ENCODE measurements at places on chromosomes 12 and 14.

GRCh38 chr12:47079981-47080724 lies 394 bp upstream of the AMIGO2 start:
- DNase-seq = peak; percentile 78

DNA sequence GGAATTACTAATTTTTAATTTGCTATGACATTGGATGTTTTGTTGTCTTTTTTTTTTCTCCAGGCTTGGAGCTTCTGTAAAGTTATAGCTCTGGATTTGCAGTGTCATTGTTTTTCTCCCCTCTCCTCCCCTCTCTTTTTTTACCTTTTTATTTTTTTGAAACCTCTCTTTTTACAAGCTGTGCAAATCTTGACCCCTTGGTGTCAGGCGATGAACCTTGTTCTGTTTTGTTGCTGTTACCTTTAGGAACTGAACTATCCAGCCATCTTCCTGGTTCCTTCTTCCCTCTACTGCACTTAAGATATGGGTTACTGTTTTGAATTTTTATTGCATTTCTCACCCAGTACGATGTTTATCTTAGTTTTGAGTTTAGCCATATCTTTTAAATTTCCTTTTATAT lies 13.7 kb downstream of the KTN1 start:
- DNase-seq = peak; percentile 37

DNA sequence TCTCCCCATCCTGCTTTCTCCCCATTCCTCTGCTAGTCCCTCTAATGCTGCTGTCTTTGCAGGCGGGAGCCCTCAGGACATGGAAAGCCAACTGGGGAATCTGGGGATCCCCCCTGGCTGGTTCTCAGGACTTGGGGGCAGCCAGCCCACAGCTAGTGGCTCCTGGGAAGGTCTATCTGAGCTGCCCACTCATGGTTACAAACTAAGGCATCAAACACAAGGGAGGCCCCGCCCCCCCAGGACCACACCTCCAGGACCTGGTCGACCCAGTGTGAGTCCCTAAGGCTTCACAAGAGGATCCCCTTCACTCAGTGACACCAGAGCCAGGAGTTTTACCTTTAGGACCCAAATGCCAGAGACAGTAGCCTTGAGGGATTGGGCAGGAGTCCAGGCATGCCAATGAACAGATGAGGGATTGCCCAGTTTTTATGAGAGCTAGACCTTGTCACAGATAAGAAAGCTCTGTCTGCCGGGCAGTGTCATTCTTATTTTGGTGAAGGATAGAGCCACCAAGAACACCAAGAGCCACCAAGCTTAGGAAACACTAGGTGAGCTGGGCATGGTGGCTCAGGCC lies 8.0 kb upstream of the CPNE6 start:
- DNase-seq = no peak

GRCh38 chr14:99931308-99931707 lies 133.9 kb upstream of the EVL start:
- no peak for DNase-seq

GRCh38 chr14:75553157-75553556 lies 25.3 kb upstream of the FLVCR2 start:
- no peak for DNase-seq

DNA sequence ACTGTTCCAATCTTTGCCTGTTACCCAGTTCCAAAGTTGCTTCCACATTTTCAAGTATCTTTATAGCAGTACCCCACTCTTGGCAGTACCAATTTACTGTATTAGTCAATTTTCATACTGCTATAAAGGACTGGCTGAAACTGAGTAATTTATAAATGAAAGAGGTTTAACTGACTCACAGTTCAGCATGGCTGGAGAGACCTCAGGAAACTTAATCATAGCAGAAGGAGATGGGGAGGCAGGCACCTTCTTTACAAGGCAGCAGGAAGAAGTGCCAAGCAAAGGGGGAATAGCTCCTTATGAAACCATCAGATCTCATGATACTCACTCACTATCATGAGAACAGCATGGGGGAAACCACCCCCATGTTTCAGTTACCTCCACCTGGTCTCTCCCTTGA lies 215.0 kb downstream of the SNAPC1 start:
- no peak for DNase-seq

DNA sequence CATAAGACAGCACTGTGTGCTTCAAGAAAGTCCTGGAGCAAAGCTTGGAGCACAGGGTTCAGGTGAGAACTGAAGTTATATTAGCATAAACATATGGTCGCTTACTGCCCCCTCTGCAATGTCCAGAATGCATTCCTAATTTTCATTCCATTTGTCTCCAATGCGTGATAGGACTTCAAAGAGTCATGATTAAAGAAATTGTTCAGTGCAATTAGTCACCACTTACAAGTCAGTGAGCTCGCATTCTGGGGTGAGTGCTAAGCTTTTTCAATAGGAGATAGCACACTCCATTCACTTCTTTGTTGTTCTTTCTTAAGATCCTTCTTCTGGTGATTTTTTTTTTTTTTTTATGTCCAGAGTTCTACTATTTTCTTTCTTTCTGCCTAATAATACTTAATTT lies 398.4 kb downstream of the SYT1 start:
- no peak for DNase-seq

DNA sequence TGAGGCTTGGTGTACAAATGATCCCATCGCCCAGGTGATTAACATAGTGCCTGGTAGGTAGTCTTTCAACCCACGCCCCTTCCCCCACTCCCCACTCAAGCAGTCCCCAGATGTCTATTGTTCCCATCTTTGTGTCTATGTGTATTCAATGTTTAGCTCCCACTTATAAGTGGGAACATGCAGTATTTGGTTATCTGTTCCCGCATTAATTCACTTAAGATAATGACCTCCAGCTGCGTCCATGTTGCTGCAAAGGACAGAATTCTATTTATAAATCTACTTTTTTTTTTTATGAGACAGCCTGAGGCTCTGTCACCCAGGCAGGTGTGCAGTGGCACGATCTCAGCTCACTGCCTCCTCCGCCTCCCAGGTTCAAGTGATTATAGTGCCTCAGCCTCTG lies 15.7 kb downstream of the SPX start:
- no peak for DNase-seq

DNA sequence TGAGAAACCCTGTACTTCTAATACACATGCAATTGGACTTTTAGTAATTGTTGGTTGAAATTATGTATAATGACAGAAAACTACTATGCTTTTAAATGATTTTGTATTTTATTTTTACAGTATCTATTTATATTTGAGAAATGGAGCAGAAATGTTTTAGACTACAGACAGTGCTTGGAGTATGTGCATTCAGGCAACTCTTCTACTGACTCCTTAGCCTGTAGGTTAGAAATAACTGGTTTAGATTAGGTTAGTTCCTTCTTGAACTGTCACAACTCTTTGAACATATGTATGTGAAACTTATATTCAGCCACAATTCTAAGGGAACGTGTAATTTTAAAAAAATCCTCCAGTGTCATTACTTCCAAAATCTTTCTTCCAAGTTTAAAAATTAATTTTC lies 1.7 kb downstream of the FGFR1OP2 start:
- peak; percentile 75 for DNase-seq

DNA sequence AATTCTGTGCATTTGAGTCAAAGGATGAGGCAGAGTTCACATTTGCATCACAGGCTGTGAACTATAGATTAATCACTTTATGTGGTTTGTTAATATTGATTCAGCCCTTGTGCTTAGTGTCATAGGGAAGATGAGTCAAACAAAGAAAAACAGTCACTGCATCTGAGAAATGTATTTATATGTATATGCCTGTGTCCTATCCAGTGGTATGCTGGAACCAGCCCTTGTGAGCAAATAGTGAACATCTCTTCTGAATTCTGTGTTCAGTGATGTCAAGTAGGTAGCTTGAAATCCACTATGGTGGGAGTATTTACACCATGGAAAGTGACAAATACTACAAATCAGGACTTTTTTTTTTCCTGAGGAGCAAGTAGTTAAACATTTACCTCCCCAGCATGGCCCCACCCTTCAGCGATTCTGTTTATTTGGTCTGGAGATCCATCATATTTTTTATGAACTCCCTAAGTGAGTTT lies 128.5 kb downstream of the HMGA2 start:
- DNase-seq = no peak

DNA sequence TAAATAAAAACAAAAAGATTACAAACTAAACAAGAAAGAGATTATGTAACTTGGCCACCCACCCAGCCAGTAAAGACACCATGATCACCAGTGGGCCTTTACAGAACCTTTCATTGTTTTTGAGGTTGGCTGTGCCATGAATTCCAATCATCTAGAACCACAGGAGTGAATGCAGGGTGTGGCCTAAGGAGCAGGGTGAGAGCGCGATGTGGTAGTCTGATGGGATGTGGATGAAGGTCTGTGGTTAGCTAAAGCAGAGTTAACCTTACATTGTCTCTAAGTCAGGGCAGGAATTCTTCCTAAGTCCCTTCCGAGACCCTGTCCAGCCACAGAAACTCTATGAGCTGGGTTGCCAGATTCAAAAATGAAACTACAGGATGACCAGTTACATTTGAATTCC lies 54.0 kb upstream of the CDKN3 start:
- no peak for DNase-seq

GRCh38 chr14:97854918-97855317 lies 1057.7 kb downstream of the VRK1 start:
- no peak for DNase-seq

GRCh38 chr12:51419425-51420193 lies 5.0 kb upstream of the SLC4A8 start:
- DNase-seq = no peak

Measured in OCI-M1 (cell line).